ENCODE measurements at places on chromosomes 3 and 15.

DNA sequence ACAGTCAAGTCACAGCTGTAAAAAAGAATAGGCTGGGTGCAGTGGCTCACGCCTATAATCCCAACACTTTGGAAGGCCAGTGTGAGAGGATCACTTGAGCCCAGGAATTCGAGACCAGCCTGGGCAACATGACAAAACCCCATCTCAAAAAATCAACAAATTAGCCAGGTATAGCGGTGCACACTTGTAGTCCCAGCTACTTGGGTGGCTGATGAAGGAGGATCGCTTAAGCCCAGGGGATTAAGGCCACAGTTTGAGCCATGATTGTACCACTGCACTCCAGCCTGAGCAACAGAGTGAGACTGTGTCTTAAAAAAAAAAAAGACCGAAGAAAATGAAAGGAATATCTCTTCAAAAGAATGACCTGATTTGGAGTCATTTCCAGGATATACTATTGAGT lies 6.6 kb downstream of the HERC1 start:
- no peak for DNase-seq

DNA sequence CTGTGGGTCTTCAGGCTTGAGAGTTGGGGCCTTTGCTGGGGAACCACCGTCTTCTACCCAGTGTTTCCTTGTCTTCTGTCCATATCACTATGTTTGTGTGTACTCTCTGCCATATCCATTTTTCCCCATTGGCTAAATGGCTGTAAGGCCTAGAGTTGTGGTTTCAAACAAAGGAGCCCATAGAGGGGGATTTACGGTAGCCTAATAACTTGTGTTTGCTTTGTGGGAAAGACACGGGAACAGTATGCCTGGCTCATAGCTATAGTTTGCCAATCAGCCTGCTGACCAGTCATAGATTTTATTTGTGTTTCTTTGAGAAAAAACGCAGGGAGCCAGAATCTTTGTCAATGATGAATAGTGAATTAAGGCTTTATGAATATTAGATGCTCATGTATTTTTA lies 554.8 kb downstream of the NAALADL2 start:
- no peak for DNase-seq

DNA sequence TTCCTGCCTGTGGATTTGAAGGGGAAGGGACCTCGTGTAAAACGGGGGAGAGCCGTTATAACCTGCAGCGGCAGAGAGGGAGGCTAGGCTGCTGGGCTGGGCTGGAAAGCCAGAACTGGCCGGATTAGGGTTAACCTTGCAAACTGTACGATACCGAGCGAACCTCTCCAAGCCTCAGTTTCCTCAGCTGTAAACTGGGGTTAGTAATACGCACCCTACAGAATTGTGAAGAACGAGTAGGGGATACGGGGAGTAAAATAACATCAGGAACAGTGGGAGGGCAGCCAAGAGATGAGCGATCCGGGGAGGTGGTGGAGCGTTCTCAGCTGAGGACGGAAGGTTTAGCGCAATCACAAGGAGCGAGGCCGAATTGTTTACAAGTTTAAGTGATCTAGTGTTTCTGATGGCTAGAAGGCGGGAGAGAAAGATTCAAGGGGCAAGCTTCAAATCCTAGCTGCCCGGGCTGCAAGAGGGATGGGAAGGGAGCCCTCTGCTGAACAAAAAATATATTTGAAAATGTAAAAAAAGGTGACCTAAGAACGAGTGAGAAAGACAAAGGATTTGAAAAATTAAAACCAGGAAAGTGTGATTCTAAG lies 768 bp upstream of the SEMA5B start:
- DNase-seq: peak; percentile 29

- no peak for DNase-seq
Measured at GRCh38 chr3:58072763-58073130, 64.5 kb downstream of the FLNB start.

DNA sequence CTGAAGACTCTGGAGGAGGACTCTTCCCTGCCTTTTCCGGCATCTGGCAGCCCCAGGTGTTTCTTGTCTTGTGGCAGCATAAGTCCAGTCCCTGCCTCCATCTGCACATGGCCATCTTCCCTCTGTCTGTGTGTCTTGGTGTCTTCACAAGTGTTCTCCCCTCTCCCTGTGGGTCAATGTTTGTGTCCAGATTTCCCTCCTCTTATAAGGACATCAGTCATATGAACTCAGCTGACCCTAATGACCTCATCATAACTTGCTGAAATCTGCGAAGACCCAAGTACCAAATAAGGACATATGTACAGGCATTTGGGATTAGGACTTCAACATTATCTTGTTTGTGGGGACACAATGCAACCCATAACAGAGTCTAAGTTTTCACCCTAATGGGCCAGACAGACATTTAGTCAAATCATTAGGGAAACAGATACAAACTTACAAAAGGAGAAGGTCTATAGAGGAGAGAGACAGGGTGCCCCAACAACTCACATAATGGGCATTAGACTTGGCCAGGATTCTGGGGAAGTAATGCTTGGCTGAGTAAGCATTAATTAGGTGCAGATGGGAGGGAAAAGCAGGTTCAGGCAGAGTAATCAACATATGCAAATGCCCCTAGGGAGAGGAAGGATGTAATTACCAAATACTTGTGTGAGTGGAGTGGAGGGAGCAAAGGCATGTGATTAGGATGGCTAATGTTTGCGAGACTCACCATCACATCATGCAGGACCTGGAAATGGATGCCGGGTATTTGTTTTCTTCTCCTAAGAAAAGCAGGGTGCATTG lies 372.8 kb upstream of the TBL1XR1 start:
- DNase-seq: no peak

- no peak for DNase-seq
Measured at GRCh38 chr3:98968824-98969223, 67.3 kb upstream of the DCBLD2 start.

DNA sequence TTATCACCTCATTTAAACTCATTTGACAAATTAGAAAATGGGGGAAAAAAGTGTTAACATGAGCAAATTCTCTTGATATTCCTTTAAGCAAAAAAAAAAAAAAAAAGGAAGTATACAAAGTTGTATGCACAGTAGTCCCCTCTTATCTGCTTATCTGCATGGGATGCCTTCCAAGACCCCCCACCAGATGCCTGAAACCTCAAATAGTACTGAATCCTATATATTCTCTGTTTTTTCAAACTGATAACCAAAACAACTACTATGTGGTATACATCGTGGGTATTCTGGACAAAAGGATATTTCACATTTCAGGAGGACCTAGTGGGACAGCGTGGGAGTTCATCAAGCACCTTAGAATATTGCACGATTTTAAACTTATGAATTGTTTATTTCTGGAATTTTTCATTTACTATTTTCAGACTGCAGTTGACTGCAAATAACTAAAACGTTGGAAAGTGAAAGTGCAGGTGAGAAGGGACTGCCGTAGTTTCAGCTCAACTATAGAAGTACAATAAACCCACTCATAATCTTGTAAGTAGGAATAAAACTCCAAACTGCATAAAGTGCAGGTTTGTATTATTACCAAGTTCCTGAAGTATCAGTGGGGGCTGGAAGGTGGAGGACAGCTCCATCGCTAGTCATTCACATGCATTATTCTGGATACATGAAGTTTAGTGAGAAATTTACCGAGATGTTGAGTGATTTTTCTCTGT lies 43.6 kb upstream of the PLCL2 start:
- no peak for DNase-seq

DNA sequence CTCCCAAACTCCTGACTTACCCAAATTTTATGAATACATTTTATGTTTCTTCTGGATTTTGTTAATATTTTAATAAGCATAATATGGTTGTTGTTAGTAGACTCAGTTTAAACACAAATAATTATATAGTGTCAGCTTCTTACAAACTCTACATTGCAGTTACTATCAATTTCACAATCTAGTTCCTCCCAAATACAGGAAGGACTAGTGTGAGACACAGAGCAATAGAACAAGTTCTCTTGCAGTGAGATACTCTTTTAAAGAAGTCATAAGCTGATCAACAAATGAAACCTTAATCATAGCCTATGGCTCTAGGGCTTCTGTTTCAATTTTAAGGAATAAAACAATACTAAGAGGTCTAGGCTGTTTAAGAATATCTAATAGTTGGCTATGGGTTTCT lies 86.1 kb downstream of the SAMMSON start:
- DNase-seq: no peak

DNA sequence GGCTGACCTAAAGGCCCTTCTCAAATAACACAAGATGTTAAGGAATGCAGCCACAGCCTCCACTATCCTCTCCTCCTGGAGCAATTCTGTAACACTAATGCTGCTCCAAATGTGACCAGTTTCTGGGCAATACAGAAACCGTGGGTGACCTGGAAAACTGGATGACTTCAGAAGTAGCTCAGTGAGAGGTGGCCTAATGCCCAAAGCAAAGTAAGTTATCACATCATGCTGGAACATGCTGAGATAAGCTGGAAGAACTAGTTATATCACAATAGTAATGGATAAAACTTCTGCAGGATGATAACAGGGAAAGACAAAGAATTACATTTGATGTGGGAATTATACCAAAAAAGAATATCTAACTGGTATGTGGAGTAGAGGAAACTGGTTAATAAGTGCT lies 72.0 kb downstream of the DHX30 start:
- no peak for DNase-seq

- peak; percentile 85 for DNase-seq
Measured at GRCh38 chr3:10008588-10009344, 17.5 kb upstream of the FANCD2 start.

DNA sequence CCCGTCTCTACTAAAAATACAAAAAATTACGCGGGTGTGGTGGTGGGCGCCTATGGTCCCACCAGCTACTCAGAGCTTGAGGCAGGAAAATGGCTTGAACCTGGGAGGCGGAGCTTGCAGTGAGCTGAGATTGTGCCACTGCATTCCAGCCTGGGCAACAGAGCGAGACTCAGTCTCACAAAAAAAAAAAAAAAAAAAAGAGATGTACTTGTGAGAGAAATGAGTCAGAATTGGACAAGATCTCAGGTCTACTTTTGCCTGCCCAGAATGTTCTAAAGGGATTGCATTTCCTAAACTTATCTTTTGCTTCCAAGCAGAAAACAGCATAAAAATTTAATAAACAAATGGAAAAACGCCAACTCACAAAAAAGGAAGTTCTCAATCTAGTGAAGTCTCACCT lies 167.5 kb downstream of the NR2F2 start:
- no peak for DNase-seq

DNA sequence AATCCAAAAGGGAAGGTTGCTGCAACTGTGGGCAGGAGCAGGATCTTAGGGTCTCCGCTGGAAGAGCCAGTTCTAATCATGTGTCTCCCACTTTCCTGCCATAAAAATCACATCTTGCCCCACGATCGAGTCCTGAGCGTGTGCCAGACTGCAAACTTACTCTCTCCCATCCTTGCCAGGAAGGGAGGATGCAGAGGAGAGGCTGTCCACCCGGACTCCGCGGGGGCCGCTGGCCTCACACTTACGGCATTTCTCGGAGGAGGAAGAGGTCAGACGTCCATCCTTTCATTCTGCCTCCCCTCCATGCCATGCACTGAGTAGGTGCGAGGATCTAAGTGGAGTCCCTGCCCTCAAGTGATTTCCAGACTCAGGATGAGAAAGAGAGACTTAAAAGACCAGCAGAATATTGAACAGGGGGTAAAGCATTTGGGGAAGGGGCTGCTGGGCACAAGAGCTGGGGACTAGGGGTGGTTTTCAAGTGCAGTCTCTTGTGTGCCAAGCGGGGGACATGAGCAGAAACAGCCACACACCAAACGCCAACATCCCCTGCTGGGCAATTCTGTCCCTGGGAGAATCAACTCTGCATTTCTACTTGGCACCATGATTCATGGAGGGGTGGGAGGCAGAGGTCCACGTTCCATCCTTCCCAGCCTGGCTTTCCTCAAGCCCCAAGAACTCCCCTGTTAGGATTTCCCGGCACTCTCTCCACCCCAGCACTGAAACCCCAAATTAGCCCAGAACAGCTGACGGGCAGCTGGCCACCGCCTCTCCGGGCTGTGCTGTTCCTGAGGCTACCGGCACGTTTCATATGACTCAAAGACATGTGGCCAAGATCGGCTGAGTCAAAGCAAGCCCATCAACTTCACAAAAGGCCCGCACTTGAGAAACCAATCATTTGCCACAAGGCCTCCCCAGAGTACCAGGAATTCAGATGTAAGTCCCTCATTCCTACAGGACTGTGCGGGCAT lies 11.6 kb downstream of the OXTR start:
- DNase-seq: no peak

DNA sequence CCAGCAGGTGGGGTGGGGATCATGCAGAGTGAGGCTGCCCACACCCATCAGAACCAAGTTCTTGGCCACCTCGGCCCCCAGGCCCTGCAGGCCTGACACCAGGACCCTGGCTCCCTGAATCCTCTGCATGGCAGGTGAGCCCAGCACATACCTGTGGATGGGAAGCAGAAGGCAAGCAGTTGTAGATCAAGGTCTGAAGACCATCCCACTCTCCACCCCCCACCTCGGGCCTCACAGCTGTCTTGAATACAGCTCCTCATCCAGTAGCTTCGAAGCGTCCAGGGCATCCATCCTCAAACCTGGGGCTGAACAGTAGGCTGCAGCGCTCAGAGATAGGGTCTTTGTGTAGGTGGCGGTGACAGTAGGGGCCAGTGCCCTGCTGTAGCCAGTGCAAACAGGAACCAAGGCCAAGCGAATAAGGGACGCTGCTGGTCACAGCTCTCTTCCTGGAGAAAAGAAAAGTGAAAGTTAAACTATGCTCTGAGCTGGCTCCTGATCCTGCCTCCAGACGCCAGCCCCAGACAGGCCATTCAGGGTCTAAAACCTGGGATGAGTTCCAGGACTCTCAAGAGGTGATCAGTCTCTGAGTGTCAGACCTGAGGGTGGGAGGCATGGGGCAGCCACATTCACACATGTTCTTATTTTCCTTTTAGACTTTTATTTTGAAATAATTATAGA lies at the start of gene UBA7:
Gene UBA7, minus strand, starts transcription at position 457 of the 678 bp plus-strand sequence. Its CDS starts 166 bp downstream, at position 291.
- DNase-seq: no peak

GRCh38 chr15:26562336-26562735 lies 210.5 kb downstream of the GABRB3 start:
- DNase-seq: no peak

DNA sequence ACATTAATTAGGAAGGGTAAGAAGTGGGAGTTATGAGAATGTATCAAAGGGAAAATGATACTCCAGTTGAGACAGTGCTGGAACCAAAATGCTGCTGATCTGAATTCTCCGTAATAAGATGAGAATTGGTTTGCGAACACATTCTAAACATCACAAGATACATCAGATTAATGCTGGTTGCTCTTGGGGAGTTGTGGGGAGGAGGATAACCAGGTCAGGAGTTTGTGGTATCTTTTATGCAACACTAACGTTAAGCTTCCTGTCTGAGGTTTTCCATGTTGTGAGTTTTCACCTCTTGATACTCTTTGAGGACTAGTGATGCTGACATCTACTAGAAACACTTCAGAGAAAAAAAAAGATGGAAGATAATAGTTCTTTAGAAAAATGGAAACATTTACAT lies 47.2 kb downstream of the PPARG start:
- no peak for DNase-seq
